ENCODE measurements at places on chromosomes 5 and 9.

- DNase-seq = no peak
These were observed 364.6 kb upstream of the TRPC7 start for GRCh38 chr5:136729901-136730355.

- no peak for DNase-seq
These were observed 567.9 kb downstream of the TAF11L14 start for GRCh38 chr5:18202164-18202563.

GRCh38 chr5:175344331-175345195 is 99.4 kb downstream of the DRD1 start:
- DNase-seq = no peak

GRCh38 chr5:155260798-155261197 is 247.2 kb downstream of the KIF4B start:
- DNase-seq = peak; percentile 5

DNA sequence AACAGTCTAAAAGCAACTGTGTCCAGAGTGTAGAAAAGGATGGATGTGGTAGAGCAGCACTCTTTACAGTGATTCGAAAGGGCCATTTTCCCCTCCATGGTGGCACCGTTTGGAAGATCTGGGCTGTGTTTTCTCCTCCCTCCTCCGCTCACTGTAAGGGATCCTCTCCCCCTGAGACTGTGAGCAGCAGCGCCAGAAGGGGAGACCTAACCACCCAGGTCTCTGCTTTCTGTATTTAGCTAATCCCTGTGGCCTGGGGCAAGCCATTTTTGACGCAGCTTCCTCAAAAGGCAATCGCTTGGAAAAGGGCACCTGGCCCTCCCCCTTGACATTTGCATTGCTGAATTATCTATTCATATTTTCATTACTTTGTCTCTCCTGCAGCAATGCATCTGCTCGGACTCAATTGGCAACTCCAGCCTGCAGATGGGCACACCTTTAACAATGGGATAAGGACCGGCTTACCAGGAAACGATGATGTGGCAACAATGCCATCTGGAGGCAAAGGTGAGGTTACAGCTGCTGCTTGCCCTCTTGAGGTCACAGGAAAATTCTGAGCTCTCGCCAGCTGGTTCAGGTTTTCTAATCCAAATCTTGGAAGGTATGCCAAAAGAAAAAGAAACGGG is 244.3 kb upstream of the WWC1 start:
- peak; percentile 75 for DNase-seq

DNA sequence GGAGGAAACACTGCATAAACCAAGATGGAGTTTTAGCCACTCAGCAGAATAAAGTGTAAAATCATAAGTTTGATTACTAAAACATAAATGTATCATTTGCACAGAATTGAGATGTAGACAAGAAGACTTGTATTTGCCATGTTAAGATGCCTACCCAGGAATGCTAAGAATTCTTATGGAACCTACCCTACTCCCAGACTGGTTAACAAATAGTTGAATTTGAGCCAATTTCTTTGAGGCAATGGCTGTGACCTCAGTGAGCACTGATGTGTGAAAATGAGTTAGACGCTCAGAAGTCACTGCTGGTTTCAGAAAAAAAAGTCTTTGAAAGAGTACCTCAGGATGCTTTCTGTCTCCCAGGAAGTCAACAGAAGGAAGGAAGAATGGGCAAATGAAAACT is 95.6 kb downstream of the ESM1 start:
- DNase-seq = no peak

- no peak for DNase-seq
These were observed 154.8 kb downstream of the ADAMTS6 start for GRCh38 chr5:65326922-65327321.

- DNase-seq = no peak
These were observed 23.8 kb downstream of the SH3RF2 start for GRCh38 chr5:145960166-145960565.

DNA sequence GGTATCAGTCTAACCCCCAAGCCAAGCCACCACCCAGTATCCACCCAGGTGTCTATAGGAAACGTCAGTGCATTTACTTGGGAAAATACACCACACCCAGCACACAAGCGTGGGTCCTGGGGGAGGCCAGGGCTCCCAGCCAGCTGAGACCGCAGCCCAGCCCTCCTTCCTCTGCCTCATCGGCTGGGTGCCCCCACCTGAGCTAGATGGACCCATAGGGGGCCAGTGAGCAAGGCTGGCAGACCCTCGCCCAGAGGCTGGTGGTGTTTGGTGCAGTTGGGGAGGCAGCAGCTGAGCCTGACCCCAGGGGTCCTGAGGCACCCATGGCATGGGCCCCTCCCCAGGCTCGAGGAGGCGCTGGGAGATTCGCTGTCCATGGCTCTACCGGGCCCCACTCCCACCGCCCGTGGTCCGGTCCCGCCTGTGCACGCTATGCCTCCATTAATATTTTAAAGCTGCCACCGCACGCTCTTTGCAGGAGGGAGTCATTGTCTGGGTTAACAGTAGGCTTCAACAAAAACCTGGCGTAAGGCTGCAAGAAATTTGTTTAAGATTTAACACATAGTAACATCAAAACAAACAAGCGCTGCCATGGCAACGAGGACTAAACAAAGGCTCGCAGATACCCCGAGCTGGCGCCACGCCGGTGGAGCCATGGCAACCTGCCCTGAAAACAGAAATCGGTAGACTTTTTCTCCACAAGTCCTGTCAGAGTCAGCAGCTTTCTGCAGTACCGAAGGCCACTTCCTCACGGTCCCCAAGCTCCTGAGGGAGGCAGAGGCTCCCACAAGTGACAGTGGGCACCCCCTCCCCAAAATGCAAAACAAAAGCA is 20.6 kb downstream of the TPPP start:
- peak; percentile 79 for DNase-seq

Measured in Ammon's horn (tissue), 1 donor.